ENCODE measurements at places on chromosomes 3 and 15.
A peak's percentile ranks its signal among the peaks of the same experiment; 100 is the strongest.

GRCh38 chr3:141307351-141308059, 60.8 kb upstream of the ZBTB38 start:
- no peak for DNase-seq

DNA sequence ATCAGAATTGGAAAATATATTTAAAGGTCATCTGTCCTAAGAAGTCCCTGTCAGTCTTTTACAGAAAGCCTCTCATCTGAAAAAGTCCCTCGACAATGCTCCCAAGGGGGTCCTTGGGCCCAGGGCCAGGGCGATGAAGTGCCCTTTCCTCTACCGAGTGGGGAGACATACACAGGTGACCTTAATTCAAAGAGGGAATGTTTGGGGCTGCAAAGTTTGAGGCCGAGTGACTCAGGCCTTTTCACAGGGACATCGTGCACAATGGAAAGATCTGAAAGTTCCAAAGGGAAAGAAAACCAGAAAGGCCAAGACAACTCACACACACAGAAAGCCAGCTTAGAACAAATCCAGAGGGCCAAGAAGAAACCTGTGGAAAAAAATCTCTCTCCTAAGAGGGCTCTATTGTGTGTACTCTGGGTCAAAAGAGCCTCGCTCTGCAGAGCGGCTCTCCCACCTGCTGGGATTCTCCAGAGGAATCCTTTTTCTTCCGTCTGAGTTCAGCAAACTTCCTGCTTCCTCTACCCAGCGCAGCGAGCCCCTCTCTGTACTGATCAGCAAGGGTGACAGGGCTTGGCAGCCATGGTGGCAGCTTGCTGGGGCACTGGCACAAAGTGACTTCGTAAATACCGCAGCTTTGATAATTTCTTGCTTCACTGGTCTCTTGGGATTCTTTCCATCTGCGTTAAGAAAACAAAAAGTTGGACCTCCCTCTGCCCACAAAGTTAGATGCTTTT, 259.1 kb downstream of the OPA1 start:
- no peak for DNase-seq

DNA sequence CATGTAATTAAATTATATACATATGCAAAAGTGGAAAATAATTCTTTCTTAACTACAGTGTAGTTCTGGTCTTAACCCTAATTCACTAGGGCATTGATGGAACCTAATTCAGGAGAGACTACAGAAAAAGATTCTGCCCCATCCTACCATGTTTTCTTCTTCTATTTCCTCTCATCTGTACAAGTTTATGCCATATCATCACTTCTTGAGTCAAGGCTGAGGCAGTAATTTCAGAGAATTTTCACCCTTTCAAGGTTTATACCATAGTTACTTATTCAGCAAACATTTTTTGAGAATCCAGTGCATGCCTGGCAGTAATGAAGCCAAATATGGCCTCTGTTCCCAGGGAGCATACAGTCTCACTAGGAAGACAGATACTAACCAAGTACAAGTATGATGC, 33.4 kb downstream of the SHOX2 start:
- DNase-seq, result no peak

DNA sequence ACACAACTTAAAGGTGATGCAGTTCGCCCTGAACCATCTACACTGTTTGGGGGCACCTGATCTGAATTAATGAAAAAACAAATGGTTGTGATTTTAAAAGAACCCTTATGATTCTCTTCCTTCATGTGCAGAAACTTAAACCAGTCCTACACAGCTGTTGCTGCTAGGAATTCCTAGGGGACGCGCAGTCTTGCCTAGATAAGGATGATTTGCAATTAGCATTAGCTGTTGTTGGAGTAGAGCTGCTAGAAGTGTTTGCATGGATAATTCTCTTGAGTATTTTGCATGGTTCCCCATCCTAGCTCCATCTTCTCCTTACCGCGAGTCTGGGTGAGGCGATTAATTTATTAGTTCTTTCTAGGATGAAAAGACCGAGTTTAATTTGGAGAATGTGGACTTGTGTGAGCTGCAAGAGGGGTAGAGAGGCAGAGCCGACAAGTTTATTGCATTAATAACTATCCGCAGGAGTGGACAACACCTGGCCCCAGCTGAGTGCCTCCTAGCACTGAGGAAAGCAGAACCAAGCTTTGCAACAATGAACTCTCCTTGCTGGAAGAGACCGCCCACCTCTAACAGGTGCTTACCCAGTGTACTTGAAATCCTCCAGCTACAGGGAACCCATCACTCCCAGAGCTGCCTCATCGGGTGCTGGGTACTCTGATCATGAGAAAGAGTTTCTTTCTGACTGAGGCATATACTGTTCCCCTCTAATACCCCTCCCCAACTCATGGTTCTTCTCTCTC, 75.0 kb upstream of the WNT7A start:
- DNase-seq, result no peak

GRCh38 chr3:28250999-28251398, 9.6 kb downstream of the CMC1 start:
- DNase-seq, result peak; percentile 4

- DNase-seq, result peak; percentile 55
Measured at GRCh38 chr3:159766563-159767185, 222.0 kb upstream of the IL12A start.

DNA sequence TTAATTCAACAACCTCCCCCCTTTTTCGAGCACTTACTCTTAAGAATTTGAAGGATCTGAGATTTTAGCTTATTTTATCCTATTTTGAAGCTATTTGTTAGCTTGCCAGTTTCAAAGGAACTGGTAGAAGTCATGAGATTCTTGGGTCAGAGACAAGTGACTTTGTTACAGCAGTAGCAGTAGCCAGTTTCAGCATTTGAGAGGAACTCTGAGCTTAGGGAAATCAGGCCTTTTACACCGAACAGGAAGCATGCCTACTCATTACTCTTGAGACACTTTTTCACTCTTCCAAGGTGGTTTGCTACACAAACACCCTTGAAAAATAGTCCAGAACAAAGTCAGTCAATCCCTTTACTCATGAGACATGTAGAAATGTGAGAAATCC, 24.5 kb upstream of the TM4SF1 start:
- DNase-seq, result no peak

GRCh38 chr3:12681943-12682390, 18.1 kb upstream of the RAF1 start:
- DNase-seq, result peak; percentile 74

- DNase-seq, result no peak
Measured at GRCh38 chr15:91873138-91873536, 19.6 kb downstream of the SLCO3A1 start.

DNA sequence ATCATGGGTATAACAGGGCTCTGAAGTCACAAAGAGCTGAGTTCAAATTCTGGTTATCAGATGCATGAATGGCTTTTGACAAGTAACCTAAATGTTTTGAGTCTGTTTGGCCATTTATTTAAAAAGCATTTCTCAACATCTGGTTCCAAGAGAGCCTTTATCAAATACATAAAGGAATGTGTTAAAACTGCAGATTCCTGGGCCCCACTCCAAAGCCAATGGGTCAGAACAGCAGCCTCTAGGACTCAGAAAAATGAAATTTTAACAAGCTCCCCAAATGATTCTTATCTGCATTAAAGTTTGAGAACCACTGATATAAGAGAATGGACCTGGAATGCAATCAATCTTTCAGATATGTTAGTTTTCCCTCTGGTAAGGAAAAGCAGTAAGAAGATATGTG, 3.4 kb downstream of the B4GALT4 start:
- DNase-seq, result no peak

GRCh38 chr15:25880411-25880810, 17.3 kb upstream of the ATP10A start:
- DNase-seq, result no peak

DNA sequence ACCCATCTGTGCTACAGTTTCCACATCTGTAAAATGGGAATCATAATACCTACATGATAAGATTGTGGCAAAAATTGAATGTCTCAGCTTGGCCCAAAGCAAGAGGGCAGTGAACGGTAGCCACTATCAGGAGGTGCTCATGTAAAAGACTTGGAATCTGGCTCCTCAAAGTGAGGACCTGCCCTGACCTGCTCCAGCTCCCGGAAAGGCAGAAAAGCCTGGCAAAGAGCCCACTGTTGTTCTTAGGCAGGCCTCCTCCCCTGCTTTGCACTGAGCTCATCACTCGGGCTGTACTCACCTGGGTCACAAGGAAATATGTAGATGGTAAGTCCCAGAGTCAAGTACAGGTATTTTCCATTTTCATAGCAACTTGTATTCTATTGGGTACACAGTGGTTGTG, 250.7 kb upstream of the TBL1XR1 start:
- DNase-seq, result no peak

GRCh38 chr3:106381939-106382335, 513.1 kb upstream of the CBLB start:
- DNase-seq, result no peak

- no peak for DNase-seq
Measured at GRCh38 chr3:13197281-13197680, 124.1 kb upstream of the IQSEC1 start.

- DNase-seq, result no peak
Measured at GRCh38 chr15:28993051-28993719, 107.4 kb downstream of the APBA2 start.

GRCh38 chr3:170356596-170357175, 829 bp upstream of the SKIL start:
- peak; percentile 88 for DNase-seq

- DNase-seq, result no peak
Measured at GRCh38 chr3:17136136-17136721, 251.5 kb downstream of the PLCL2 start.

DNA sequence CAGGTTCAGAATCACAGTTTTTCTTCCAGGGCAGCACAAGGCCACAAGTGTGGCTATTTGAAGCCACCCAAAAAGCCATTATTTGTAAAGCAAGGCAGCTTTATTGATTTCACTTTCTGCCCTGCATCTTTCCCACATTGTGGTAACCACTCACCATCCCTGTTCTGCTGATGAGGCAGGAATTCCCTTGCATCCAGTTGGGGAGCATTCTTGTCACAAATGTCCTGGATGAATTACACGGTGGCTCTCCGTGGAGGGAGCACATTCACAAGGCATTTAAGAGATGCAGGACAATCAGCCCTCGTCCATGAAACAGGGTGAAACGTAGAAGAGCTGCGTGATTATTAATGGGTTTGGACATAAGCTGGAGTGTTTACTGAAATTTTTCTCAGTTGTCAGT, 111.2 kb downstream of the APBA2 start:
- no peak for DNase-seq

DNA sequence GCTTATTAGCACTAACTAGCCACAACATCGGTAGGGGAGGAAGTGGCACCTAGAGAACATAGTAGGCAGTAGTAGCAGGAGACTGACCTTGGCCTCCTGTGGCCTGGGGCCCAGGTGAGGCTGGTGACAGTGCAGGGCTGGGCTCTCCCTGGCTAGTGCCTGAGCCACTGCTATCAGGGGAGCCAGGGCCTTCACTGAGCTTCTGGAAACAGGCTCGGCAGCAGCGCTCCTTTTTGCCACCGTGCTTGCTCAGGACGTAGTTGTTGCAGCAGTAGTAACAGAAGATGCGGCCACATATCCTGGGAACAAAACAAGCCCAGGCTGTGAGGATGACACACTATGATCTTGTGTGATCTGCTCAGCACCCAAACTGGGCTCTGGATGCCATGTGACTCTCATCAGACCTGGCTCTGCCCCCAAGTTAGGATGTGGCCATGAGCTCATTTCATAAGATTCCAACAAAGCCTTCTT, 15.1 kb downstream of the CXCR6 start:
- peak; percentile 52 for DNase-seq

DNA sequence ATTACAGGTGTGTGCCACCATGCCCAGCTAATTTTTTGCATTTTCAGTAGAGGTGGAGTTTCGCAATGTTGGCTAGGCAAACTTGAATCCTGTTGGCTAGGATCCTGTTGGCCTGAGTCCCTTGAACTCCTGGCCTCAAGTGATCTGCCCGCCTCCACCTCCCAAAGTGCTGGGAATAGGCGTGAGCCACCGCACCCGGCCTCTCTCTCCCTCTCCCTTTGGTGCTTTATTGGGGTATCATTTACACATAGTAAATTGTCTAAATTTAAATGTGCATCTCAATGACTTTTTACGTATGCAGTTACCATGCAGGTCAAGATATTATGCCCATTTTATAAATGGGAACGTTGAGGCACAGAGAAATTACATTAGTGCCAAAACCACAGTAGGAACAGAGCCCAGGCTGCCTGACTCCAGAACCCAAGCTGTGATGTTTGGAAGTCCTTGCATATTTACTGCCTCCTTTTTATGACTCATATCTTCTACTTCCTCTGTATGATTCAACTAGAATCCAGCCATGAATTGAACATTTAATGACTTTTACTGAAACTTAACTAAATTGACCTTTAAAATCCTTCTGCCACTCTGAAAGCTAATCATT, 34.0 kb upstream of the RPP14 start:
- DNase-seq, result peak; percentile 93

DNA sequence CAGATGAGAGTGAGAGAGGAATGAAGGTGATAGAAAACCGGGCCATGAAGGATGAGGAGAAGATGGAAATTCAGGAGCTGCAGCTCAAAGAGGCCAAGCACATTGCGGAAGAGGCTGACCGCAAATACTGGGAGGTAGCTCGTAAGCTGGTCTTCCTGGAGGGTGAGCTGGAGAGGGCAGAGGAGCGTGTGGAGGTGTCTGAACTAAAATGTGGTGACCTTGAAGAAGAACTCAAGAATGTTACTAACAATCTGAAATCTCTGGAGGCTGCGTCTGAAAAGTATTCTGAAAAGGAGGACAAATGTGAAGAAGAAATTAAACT, 88.9 kb downstream of the EOMES start:
- peak; percentile 61 for DNase-seq

GRCh38 chr3:146221276-146221675, 29.6 kb downstream of the PLSCR4 start:
- no peak for DNase-seq

- no peak for DNase-seq
Measured at GRCh38 chr3:12046406-12046805, 42.2 kb downstream of the SYN2 start.

GRCh38 chr3:111608383-111608782, 13.2 kb upstream of the ZBED2 start:
- DNase-seq, result no peak

DNA sequence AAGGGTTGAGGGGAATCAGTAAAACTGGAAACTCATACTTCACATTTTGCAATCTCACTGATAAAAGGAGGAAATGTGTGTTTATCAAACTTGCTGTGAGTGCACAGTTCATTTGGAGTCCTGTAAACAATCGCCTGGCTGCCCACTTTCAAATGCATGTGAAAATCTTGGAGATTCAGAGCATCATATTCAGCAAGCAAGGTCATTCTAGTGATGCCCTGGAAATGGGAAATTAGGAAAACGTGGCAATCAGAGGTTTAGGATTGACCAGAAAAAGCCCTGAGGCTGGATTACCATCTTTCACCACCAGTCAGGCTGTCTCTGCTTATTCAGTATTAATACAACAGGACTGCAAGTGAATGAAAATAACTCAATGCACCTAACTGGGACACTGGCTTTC, 23.9 kb downstream of the DPH6 start:
- DNase-seq, result no peak

Measured in fibroblast of skin of right biceps (primary cell).